ENCODE measurements at places on chromosomes 5 and 9.

DNA sequence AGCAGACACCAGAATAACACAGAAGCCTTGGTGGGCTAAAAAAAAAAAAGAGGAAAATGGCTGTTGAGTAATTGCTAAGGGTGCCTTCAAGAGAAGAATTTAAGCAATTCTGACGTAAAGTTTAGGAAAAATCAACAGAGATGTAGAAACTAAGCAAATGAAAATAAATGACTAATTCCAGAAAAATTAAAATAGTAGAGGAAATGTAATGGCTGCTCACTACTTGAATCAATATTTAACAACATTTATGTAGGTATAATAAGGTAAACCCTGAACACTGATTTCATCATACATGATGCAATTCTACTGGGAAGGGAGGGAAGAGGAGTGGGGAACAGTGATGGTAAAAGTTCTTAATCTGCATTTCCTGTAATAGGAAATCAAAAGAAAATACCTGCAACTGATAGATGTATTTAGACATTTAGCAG, 41.4 kb downstream of the PUM3 start:
- peaks cover 92% of the 10 kb centered on the region for H3K36me3 ChIP-seq
- H3K4me1 ChIP-seq, result no peaks in the 10 kb centered on the region
- no peaks in the 10 kb centered on the region for H3K27me3 ChIP-seq
- no peak overlapping the region for H3K4me3 ChIP-seq
- no peak for DNase-seq
- H3K27ac ChIP-seq, result peak overlapping the region; percentile 2

GRCh38 chr5:94181895-94182294, 436.5 kb downstream of the KIAA0825 start:
- no peak overlapping the region for H3K4me3 ChIP-seq
- H3K27ac ChIP-seq, result 0 out of 2 replicates have a peak overlapping the region, but pooled peaks have one; percentile 17
- DNase-seq, result peak; percentile 24

- peak overlapping the region; percentile 52 for H3K27ac ChIP-seq
- H3K27me3 ChIP-seq, result no peaks in the 10 kb centered on the region
- H3K4me1 ChIP-seq, result peaks cover 25% of the 10 kb centered on the region
- H3K36me3 ChIP-seq, result peaks cover 72% of the 10 kb centered on the region
- DNase-seq, result no peak
- no peak overlapping the region for H3K4me3 ChIP-seq
These were observed 34.9 kb downstream of the TENT4A start for GRCh38 chr5:6748142-6748541.

- H3K27me3 ChIP-seq, result peaks cover 8% of the 10 kb centered on the region
- no peak overlapping the region for H3K27ac ChIP-seq
These were observed 45.9 kb upstream of the PHYKPL start for GRCh38 chr5:178278358-178279023.

GRCh38 chr5:137360607-137361006, 138.5 kb downstream of the SPOCK1 start:
- no peak overlapping the region for H3K27ac ChIP-seq
- 0 out of 2 replicates have a peak, but pooled peaks cover 7% of the 10 kb centered on the region for H3K4me1 ChIP-seq
- no peak for DNase-seq
- no peaks in the 10 kb centered on the region for H3K36me3 ChIP-seq
- peaks cover 8% of the 10 kb centered on the region for H3K27me3 ChIP-seq

DNA sequence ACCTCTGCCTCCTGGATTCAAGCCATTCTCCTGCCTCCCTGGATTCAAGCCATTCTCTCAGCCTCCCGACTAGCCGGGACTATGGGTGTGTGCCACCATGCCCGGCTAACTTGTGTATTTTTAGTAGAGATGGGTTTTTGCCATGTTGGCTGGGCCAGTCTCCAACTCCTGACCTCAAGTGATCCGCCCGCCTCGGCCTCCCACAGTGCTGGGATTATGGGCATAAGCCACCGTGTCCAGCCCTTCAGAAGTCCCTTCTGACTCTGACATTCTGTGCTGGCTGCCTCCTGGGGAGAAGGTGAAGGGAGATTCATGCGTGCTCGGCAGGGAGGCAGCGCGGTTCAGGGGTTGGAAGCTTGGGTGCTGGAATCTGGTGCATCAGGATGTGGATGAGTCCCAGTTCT, 28.8 kb downstream of the PRRX2 start:
- H3K36me3 ChIP-seq, result no peaks in the 10 kb centered on the region
- no peak for DNase-seq
- peaks cover 10% of the 10 kb centered on the region for H3K4me1 ChIP-seq
- no peak overlapping the region for H3K4me3 ChIP-seq
